ENCODE measurements at places on chromosomes 5 and 9.

- DNase-seq, result peak; percentile 82
Measured at GRCh38 chr9:137046088-137046787, at the start of gene NPDC1. TSS of gene NPDC1 (minus strand) at chr9:137046177. CDS start at chr9:137045989, 188 bp downstream.

DNA sequence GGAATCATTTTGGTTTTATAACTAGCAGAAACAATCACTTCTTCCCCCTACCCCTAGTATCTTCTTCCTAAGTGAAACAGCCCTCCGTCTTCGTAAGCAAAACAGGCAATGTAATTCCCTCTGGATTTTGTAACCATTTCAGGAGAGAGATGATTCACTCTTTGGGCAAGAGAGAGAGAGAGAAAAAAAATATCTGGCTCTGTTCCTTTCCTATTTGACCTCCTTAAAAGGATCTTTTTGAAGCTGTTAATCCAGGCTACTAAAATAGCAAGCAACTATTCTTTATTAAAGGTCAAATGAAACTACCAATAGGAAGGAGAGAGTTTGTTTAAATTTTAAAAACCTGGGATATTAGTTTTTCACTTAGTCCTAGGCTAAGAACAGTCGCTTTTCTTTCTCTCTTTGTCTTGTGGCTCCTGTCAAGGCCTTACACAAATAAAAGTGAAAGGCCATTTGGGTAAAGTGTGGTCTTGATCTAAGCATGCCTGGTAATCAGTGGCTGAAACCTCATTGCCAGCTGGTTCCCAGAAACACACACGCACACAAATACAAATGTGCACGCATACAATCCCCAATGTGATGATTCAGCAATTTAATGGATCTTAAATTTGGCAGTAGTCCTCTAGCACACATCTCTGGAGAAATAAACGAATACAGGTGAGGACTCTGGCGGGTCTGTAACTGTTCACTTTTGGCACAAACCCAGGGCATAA lies 70.2 kb downstream of the PRUNE2 start:
- no peak for DNase-seq

DNA sequence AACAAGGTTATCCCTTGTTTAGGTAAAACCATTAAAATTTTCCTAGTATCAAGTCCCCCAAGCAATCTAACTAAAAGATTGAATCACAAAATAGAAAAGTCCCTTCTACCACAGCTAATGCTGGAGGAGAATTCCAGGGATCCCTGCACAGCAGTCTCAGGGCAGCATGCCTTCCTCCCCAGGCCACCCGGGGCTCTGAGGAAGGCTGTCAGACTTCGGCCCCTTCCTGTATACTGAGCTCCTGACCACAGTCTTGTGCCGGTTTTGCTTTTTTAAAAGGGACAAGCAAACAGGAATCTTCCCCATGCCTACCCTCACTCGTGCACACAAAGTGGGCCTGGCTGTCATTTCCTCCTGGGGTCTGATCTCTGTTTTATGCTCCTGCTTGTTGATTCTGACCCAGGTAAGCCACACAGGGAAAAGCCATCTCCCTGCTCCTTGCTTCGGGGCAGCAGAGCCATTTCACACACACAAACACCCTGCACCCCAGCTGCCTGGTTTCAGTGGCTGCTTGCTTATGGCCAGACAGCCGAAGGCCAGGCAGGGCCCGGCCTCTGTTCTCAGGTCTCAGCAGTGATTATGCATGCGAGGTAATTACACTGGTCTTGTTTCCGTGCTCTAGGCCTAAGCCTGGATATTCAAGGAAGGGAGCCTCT lies 211.9 kb downstream of the NXNL2 start:
- no peak for DNase-seq

DNA sequence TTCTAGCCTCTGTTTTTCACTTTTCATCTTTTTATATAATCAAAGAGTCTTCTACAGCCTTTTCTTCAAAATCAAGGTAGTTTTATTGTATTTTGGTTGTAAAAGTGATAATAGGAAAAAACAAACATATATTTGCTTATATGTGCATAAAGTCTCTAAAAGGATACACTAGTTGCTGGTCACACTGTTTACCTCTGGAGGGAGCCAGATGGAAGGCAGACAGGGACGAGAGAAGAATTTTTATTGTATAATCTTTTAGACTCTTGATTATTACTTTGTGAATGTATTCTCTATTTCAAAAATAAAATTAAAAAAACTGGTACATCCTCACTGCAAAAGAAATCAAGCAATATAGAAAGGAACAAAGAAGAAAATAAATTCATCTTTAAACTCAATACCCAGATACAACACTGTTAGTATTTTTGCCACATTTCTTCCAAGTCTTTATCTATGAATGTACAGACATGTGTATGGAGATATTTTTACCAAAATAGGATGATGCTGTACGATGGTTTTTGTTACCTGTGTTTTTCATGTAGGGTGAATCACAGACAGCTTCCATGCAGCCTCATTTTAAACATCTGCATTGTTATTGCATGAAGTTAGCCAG lies 6.1 kb upstream of the RNF183 start:
- no peak for DNase-seq

All from left hindlimb (tissue), 1 donor.